ENCODE measurements at places on chromosomes 1 and 21.

- DNase-seq, result no peak
Observed at GRCh38 chr1:232168508-232168907, 461.4 kb downstream of the SIPA1L2 start.

DNA sequence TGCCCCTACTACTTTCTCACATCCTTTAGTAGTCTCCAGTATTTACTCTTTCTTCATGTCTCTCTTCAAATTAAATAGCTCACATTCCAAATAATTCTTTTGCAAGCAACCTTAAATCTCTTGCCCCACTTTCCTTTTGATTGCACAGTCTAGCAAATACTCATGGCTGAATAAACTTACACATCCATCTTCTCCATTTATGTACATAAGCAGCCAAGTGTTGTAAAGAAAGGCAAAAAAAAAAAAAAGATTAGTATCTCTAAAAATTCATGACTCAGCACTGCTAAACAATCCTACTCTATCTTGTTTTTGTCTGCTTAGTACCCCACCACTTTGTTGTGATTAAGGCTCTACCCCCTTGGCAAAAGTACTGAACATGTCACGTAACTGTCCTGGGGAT is 42.6 kb downstream of the F13B start:
- DNase-seq, result peak; percentile 3

DNA sequence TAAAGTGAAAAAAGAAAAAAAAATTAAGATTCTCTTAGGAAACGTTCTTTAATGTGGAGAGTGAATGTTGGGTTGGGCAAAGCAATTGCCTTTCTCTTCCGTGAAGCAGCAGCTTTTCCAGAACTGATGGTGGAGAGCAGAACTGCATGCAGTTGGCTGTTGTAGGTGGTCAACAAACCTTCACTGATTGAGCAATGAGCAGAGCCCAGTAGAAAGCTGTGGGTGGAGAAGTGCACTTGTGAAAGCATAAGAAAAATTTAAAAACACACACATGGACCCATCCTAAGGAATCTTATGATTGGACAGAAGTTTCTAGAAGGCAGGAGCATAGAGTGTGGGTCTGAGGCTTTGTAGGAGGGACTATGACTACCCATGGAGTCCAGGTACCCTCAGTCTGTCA is 4.5 kb downstream of the PRELP start:
- DNase-seq, result no peak

DNA sequence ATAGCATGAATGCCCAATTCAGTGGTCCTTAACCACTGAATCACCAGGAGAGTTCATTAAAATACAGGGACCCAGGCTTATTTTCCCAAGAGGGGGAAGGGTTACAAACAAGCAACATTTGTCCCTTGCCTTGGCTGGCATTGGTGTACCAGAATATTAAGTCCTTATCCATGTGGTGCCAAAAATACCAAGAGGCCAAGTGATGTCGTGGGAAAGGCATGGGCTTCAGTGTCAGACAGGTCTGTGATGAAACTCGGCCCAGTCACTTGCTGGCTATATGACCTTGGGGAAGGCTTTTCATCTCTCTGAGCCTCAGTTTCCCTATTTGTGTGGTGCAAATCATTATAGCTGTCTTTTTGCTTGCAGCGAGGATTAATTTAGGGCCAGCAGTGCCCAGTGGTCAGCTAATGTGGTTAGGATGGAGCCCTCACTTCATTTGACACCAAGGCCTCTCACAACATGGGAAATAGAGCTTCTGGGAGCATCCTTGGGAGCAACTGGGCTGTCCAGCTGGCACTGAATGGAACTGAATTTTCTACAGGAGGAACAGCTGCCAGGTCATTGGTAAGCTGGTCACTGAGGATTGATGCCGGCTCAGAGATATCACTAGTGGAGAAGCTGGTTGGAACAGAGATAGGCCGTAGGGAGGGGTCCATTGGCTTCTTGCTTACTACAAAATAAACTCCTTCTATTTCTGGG is 77.2 kb upstream of the PPP2R5A start:
- DNase-seq, result no peak

DNA sequence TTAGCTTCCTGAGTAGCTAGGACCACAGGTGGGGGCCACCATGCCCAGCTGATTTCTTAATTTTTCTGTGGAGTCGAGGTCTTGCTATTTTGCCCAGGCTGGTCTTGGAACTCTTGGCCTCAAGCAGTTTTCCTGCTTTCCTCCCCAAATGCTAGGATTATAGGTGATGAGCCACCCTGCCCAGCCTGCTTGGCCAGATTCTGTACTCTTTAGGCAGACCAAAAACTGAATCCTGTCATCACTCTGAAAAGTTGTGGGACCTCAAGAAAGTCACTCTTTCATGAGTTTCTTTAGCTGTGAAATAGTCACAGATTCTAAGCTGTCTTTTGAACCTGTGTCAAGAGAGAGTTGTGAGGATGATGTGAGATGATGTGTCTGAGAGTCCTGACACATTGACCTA is 105.4 kb downstream of the CAMTA1 start:
- no peak for DNase-seq

- DNase-seq, result peak; percentile 53
Observed at GRCh38 chr1:44619261-44619900, 54.9 kb downstream of the TMEM53 start.

- no peak for DNase-seq
Observed at GRCh38 chr1:87508247-87508787, 179.6 kb downstream of the LMO4 start.

DNA sequence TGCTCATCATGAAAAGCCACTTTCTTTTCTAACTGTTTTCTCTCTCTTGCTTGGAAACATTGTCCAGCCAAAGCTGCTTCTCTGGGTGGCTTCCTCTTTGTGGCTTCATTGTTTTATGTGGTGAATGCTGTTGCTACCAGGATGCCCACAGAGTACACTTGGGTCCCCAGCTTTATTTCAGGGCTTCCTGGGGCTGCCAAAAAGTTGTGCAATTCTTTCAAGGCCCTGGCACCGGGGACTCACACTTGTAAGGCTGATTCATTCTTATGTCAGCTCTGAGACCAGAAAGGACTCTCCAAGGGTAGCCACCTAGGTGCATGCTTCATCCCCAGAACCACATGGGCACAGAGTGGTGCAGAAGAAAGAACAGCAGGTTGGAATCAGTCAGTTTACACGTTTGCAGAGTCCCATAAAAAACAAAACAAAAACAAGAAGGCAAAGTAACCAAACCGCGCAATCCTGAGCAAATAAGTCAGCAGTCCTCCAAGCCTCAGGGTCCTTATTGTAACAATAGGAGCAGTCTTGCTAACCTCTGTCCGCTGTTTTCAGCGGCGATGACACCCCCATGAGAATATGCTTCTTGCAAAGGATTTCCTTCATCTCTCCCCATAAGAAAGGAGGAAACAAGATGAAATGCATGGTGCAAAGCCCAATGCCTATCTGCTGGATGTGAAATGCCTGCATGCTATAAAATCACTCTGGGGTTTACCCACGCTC is 89.9 kb upstream of the SSX2IP start:
- DNase-seq, result peak; percentile 49

DNA sequence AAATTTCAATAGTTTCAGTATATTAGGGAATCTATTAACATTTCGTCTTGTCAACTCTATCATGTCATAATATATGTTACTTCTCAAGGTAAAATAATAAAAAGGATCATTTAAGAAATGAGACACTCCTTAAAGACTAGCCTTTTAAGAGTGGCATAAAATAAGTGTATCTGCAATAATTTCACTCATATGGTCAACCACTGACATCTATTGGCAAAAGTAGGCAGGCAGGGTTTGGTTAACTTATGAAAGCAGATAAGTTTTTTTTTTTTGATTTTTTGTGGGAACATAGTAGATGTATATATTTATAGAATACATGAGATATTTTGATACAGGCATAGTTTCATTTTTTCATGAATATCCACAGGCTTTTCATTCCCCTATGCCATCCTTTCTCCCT is 5.5 kb upstream of the RGS21 start:
- DNase-seq, result peak; percentile 45

DNA sequence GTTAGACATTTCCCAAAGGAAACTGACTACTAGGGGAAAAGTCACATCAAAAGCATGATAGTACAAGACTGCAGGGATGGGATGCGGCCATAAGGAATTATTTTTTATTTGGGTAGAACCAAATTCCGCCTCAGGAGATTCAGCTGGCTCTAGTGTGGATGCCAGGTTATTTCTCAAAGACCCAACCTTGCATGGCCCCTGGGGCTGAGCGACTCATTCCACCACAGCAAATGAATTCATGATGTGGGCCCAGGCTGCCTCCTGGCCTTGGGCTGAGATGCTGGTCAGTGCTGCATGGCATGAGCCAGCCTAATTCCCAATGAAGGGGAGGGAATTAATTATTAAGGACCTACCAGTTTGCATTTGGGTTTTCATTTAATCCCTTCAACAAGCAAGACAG is 11.8 kb downstream of the TMEM35B start:
- DNase-seq, result no peak

GRCh38 chr1:9044236-9044635 is 18.0 kb upstream of the SLC2A7 start:
- peak; percentile 28 for DNase-seq

DNA sequence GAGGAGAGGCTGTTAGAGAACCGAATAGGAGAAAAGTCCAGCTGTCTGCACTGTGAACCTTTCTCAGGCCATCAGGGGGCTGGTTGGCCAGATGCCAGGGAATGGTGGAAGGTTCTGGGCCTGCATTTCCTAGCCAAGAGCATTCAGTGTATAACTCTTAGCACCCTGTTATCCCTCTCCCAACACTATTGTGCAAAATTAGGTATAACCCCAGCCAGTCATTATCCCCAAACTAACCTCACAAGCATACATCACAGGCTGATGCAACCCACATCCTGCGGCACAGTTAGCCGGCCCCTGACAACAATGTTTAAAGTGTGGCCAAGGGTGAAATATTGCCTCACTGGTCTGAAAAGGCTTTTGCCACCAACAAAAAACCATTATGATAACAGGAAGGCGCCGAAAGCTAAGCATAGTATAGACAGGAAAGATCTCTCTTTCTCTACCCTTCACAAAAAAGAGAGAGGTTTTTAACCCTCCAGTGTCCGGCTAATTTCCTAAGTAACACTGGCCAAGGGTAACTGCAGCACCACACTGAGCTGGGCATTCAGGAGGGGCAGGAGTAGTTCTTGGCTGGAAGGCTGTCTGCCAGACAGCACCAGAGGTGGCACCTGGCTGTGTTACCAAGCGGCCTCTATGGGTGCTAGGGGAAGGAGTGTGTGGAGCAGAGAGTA is 77.3 kb upstream of the BCAR3 start:
- peak; percentile 59 for DNase-seq

DNA sequence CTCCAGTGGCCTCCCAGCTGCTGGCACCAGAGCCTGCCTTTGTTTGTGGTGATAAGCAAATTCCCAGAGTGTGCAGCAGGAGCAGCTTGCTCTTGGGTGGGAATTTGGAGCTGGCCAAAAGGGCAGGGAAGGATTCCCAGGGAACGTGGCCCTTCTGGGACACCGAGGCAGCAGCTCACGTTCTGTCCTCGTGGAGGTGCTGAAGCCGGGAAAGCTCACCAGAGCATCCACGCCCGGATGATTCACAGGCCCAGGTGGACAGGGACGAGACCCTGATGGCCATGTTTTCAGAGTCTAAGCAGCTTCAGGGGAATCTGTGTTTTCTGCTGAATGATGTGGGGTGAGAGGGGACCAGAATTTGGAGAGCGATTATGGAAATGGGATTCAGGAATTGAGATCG is 19.1 kb upstream of the KLHDC7A start:
- no peak for DNase-seq

GRCh38 chr1:164726235-164726634 is 167.3 kb downstream of the PBX1 start:
- DNase-seq, result peak; percentile 49

DNA sequence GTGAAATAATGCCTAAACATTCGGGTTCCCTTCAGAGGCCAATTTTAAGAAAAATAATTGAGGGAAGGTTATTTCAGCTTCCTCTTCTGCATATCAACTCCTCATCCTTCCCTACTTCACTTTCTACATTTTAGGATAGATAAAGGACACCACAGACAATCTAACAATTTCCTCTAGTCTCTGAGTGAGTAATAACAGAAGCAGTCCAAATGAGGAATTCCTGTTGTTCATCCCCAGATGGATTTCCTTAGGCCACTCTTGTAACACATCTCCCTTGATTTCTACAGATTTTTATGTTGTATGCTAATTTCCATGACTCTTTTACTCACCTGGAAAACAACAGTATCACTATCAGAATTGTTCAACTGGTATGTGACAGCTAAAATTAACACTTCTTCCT is 87.7 kb upstream of the LYPLAL1 start:
- peak; percentile 17 for DNase-seq

- DNase-seq, result peak; percentile 73
Observed at GRCh38 chr21:38567335-38567969, 69.2 kb upstream of the ERG start.

Measured in astrocyte of the hippocampus (primary cell).